GM12892 (cell line): ENCODE measurements at places on chromosomes 3 and 15.

- DNase-seq = no peak
Measured at GRCh38 chr3:30894521-30895251, at the start of gene GADL1. Gene GADL1, minus strand, starts transcription at chr3:30894661. Its CDS starts 47 bp downstream, at chr3:30894614.

GRCh38 chr3:101925564-101925963 is 76.2 kb downstream of the NFKBIZ start:
- no peak for DNase-seq

DNA sequence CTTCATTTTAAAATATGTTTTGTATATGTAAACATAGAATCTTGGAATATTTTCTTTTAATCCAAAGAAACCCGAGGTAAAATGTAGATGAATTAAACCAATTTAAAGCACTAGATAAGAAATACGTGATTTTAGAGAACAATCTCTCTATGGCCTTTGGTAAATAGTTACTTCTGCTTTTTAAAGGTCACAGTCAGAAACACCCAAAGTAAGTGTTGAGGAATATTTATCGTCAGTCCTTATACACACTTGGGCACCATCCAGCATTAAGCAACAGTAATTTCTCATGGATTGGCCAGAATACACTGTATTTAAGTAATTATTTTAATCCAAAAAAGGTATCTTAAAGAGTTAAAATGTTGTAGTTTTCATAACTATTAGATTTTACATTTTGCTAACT is 713.2 kb downstream of the NLGN1 start:
- DNase-seq = no peak

- no peak for DNase-seq
Measured at GRCh38 chr15:29035336-29036285, 149.8 kb downstream of the APBA2 start.

DNA sequence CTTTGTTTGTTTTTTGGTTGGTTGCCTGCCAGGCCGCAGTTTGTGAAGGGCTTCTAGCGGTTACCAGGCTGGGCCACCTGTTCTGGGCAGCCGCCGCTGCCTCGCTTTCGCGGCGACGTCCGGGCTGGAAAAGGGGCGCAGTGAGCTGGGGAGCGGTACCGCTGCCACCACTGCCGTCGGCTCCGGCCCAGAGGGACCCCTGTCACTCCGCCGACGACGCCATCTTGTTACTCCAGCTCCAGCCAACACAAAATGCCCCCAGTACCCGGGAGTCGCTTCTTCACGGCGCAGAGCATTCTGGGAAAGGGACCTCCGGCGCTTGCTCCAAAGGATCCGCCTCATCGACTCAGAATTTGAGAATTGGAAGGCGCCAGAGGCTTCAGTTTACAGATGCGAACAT is 238.8 kb downstream of the CDIN1 start:
- DNase-seq = no peak

DNA sequence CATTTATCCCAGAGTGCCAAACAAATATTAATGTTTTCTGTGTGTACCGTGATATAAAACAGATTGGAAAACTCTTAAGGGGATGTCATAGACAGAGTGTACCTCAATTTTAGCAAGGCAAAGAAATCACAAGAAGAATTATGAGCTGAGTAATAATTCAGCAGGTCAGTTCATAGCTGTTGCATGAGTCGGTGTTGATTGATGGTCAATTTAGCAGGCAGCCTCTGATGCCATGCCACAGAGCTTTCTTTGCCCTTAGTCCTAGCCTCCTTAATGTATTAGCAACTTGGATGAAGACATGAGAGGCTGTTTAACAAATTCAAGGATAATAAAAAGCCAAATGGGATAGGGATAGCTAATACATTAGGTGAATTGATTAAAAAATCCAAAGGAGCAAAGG is 6.8 kb downstream of the SLC35A5 start:
- no peak for DNase-seq

DNA sequence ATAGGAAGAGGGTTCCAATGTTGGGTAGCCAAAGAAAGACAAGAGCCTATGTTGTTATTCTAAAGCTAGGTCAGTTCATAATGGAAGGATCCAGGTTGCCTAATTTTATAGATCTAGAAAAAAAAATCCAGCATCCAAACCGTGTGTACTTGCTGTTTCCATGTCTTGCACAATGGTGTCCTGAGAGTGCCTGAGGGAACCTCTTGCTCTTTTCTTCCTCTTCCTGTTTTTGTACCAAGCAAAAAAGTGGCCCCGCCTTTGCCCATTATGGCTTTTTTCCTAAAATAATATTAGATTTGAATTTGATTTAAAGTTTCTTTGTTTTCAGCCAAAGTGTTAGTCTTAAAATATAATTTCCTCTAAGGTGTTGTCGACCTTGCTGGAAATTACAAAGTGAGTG is 224.4 kb downstream of the RYR3 start:
- no peak for DNase-seq

- no peak for DNase-seq
Measured at GRCh38 chr15:31752065-31752762, 278.1 kb upstream of the CHRNA7 start.

DNA sequence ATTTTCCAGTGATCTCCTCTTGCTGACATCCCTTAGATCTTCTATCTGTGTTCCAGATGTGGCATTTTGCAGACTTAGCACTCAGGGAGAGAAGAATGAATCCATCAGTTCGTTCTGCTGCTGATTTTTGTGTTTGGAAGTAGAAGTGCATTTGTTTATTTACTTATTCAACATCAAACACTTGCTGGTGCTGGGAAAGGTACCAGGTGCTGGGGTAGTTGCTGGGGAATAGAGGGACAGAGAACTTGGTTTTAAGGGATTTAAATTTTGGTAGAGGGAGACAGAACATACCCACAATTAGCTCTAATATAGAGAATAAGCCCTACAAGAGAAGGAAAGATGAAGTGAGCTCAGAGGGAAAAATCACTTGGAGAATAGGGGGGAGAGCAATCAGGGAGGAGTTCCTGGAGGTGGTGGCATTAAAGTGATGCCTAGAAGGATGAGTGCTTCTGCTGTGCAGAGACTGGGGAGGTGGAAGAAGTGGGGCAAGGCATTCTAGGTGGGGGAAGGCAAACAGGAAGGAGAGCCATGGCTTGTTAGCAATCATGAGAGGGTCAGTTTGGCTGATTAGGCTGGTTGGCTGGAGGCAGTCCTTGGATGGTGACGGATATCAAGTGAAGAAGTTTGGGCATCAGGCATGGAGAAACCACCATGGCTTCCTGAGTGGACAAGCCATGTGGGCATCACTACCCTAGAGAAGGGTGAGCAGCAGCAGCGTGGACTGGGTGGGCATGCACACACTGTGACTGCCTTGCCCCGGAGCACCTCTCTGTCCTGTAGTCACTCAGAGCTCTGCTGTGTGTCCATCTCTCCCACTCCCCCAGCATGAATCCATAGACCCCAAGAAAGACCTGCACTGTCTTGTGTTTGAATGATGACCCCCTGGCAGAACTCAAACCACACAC is 197.3 kb downstream of the OPA1 start:
- DNase-seq = no peak
